Fibroblast of skin of right biceps (primary cell): ENCODE measurements at places on chromosomes 5 and 9.
A peak's percentile ranks its signal among the peaks of the same experiment; 100 is the strongest.

DNA sequence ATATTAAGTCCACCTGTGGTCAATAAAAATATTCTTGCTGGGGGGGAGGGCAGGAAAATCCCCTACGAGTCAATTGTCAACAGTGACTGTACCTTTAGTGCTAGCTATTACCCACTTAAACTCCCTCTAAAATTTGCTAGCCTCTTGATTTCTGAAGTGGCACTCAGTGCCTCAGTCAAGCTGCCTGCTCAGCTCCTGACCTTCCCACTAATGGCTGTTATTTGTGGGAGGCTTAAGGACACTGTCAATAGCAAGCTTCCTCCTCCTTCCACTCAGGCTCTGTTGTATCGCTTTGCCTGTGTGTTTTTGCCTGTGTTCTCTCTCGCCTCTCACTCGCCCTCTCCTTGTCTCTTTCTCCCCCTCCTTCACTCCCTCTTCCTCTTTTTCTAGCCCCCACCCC, 140.8 kb downstream of the BNC2 start:
- no peak for DNase-seq

- DNase-seq, result no peak
Observed at GRCh38 chr5:169270827-169271226, 30.1 kb downstream of the SLIT3 start.

DNA sequence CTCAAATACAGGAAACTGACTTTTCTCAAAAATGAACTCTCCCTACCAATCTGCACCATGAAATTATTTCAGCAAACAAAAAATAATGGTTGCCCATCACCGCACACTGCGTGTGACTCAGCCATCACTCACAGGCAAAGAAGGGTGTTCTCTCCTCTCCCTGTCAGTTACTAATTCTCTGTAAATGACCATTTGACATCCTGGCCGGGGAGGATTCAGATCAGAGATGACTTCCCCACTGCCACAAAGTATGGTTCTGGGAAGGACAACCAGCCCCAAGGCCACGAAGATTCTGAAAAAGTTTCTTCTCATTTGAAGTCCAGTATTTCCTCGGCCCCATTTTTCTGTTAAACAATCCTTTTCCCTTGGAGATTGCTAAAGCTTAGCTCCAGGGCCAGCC, 199.4 kb downstream of the AUH start:
- peak; percentile 82 for DNase-seq

- no peak for DNase-seq
Observed at GRCh38 chr5:32720300-32720699, 9.2 kb downstream of the NPR3 start.

- peak; percentile 84 for DNase-seq
Observed at GRCh38 chr9:123710299-123710698, 219.6 kb downstream of the DENND1A start.

GRCh38 chr5:153043886-153044285, 446.6 kb upstream of the GRIA1 start:
- DNase-seq, result peak; percentile 92

- no peak for DNase-seq
Observed at GRCh38 chr9:127779136-127779981, 893 bp upstream of the SH2D3C start.

DNA sequence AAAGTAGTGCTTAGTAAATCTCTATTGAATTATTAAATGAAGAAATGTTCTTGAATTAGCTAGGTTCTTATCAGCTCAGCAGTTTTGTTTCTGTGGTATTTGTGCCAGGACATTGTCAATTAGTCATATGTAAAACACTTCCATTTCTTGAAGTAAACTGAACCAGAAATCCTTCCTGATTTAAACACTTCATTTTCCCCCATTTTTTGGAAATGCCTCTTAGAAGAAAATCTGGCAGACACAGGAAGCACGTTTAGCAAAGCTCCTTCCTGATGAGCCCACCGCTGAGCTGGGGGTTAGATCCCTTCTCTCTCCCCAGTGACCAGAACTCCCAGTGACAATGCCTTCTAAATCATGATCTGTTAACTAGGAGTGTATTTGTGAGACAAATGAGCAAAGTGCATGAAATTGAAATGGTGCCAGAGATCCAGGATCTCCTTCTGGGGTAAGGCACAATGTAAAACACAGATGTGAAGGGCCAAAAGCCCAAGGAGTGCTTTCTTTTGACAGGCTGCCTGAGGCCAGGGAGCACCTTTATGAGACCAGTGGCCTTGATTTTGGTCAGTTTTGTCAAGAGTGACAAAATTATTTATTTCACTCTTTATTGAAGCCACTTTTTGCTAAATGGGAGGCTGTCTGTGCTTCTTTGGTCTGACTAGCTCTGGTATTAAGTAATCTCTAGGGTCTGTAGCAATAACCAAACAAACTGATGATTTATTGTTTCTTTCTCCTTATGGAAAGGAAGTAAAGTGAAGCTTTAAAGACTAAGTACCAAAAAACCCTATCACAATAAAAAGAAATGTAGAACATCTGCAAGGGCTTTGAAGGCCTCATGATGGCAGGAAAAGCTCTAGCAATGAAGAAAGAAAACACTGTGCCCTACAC, 25.5 kb upstream of the RUSC2 start:
- no peak for DNase-seq

DNA sequence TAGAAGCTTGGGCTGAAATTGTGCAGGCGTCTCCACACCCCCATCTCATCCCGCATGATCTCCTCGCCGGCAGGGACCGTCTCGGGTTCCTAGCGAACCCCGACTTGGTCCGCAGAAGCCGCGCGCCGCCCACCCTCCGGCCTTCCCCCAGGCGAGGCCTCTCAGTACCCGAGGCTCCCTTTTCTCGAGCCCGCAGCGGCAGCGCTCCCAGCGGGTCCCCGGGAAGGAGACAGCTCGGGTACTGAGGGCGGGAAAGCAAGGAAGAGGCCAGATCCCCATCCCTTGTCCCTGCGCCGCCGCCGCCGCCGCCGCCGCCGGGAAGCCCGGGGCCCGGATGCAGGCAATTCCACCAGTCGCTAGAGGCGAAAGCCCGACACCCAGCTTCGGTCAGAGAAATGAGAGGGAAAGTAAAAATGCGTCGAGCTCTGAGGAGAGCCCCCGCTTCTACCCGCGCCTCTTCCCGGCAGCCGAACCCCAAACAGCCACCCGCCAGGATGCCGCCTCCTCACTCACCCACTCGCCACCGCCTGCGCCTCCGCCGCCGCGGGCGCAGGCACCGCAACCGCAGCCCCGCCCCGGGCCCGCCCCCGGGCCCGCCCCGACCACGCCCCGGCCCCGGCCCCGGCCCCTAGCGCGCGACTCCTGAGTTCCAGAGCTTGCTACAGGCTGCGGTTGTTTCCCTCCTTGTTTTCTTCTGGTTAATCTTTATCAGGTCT, at the start of gene C9orf72:
C9orf72 (minus strand) TSS at position 564 of the 716 bp plus-strand sequence. CDS start 6,361 bp downstream, outside the sequence.
- peak; percentile 77 for DNase-seq

DNA sequence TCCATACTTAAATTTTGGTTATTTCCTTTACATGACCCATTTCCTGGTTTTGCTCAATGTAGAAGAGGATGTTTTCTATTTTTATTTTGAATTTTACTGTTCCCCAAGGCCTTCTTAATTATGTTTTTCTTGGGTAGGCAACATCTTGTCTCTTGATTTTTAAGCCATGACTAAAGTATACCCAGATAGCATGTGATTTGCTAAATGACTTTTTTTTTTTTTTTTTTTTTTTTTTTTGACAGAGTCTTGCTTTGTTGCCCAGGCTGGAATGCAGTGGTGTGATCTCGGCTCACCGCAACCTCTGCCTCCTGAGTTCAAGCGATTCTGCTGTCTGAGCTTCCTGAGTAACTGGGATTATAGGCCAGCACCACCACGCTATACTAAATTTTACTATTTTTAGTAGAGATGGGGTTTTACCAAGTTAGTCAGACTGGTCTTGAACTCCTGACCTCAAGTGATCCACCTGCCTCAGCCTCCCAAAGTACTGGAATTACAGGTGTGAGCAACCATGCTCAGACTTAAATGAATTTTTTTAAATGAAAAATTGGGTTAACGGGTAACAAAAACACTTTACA, 198.6 kb upstream of the DAB2 start:
- DNase-seq, result no peak

DNA sequence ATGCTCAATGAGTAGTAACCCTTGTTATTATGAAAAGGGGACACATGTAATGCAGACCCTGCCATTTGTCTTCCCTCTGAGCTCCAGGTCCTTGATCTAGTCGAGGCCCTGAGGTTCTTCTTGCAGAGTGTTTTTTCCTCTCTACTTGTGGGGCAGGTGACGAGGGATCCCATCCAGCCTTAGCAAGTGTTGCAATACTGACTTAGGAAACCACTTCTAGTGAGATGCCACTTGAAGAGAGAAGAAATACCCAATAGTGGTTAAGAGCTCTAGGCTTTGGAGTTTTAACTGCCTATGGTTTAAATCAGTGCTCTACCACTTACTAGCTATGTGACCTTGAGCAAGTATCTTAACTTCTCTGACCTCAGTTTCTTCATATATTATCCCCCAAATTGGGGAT, 10.2 kb downstream of the PPARGC1B start:
- no peak for DNase-seq

DNA sequence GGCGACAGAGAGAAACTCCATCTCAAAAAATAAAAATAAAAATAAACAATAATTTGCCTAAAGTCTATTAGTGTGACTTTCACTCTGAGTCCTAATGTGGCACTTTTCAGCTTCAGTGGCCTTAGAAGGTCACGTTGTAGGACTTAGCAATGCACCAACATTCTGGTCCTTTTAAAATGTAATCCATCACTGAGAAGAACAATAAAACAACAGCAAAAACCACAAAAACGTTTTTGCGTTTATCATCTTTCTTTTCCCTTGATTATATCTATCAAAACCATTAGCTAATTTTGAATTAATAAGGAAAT, 190.1 kb upstream of the ZNF608 start:
- no peak for DNase-seq

DNA sequence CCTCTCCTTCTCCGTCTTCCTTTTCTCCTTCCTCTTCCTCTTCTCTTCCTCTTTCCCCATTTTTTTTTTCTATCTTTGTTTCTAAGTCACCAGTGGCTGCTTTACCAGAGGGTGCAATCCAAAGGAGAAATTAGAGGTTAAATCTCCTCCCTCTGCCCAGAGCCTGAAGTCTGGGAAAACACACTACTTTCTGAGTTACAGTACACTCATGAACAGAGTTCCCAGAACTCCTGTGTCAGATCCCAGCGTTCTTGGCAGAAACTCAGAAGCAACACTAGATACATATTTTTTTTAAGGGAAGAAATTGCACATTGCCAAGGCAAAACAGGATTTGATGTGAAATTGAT, 189.0 kb downstream of the SNCAIP start:
- peak; percentile 17 for DNase-seq

GRCh38 chr9:87792831-87793288, 66.9 kb downstream of the CTSL start:
- DNase-seq, result peak; percentile 42

DNA sequence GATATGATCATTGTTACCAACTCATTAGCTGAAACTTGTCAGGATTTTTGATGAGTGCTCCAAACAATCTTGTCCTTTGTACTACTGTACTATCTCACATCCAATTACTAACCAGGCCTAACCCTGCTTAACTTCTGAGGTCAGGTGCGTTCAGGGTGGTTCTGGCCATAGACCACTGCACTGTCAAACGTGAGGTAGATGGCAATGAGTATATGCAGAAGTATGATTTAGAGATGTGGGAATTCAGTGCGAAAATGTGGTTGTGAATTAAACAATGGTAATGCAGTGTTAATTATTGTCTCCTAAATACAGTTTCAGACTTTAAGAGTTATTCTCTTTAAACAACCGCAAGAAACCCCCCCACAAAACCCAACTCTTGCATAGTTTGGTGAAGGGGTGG, 86.5 kb downstream of the ANKRD55 start:
- no peak for DNase-seq

DNA sequence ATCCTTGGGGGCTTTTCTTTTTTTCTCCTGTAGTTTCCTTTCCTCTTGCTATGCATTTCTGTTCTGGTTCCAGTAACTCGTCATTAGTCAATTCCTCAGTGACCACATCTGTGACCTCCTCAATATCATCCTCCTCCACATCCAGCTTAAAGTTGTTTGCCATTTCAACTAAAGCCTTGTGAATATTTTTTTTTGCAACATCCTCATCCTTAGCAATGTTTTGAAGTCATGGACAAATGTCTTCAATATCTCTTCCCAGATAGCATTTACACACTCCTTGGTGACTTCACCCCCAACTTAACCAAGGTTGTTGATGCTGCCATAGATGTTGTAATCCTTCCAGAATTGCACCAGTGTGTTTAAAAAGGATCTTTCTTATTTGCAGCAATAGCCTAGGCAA, 14.7 kb upstream of the ADRB2 start:
- DNase-seq, result no peak
